ENCODE measurements at places on chromosomes 5 and 9. TPM values are rescaled to one million over a fixed set of nuclear protein-coding genes. Genes with fewer than 3 reads are reported as not detected.

C7 gene
- total RNA-seq = 170 TPM

DDX4 gene
- not detected for total RNA-seq

- H3K27ac ChIP-seq = peak overlapping the region; percentile 15
- H3K4me3 ChIP-seq = no peak overlapping the region
- H3K36me3 ChIP-seq = no peaks in the 10 kb centered on the region
These were observed 95.9 kb upstream of the TNC start for GRCh38 chr9:115213818-115214334.

DNA sequence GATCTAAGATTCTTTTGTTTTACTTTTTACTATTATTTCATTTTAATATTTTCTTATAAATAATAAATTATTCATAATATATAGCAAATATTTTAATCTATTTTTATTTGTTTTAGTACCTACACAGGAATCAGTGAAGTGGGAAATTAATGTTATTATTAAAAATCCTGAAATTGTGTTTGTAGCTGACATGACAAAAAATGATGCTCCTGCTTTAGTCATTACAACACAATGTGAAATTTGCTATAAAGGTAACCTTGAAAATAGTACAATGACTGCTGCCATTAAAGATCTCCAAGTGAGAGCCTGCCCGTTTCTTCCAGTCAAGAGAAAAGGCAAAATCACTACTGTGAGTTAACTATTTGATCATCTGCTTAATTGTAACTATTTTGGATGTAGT lies 138.7 kb downstream of the VPS13A start:
- DNase-seq = no peak

DNA sequence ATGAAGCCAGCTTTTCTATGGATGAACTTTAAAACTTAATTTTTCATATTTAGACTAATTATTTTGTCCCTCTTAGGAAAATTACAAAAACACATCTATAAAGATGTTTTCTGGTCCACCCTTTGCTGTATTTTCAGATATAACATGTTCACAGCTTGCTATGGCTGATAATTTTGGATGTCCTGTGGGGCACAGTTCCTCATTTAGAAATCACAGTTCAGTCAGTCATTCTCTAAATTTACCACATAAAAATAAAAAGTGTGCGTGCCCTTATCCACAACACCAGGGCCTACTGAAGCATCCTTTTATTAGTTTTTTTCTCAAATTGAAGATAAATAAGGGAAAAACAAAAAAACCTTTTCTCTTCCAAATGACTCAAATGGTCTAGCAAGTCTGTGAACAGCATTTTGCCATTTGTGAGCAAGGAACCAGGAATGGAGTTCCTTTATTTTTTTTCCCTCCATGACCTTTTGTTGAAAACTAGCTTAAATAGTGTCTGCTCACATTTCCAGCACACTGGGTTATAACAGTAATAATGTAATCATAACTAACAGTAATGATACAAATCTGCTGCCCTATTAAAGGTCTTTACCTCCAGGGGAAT lies 87.1 kb downstream of the CEMIP2 start:
- no peaks in the 10 kb centered on the region for H3K27me3 ChIP-seq
- no peak for DNase-seq
- peak overlapping the region; percentile 51 for H3K27ac ChIP-seq
- H3K4me3 ChIP-seq = no peak overlapping the region

DNA sequence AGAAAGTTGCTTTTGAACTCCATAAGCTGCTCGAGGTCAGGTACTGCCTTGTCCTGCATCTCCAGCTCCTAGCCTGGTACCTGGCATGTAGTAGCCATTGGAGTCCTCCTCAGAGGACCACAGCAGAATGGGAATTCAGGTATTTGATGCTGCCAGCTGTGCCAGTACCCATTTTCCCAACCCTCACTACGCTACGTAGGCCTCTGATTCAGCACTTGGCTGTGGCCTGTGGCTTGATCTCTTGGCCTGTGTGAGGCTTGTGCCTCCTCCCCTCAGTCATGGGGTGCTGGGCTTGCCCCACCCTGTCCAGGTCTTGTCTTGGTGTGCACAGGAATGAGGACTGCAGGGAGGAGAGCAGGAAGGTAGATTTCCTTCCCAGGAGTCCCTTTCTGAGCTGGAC lies 11.8 kb downstream of the OTULIN start:
- no peak for DNase-seq
- no peak overlapping the region for H3K4me3 ChIP-seq
- H3K4me1 ChIP-seq = peaks cover 10% of the 10 kb centered on the region
- no peaks in the 10 kb centered on the region for H3K27me3 ChIP-seq

PDLIM4 gene
- 9.7 TPM for total RNA-seq

ZNF300 gene
- 4.8 TPM for total RNA-seq

GRCh38 chr9:87787735-87788134 lies 61.8 kb downstream of the CTSL start:
- H3K36me3 ChIP-seq = no peaks in the 10 kb centered on the region
- H3K27ac ChIP-seq = no peak overlapping the region
- H3K4me3 ChIP-seq = no peak overlapping the region
- H3K27me3 ChIP-seq = no peaks in the 10 kb centered on the region
- no peak for DNase-seq

DNA sequence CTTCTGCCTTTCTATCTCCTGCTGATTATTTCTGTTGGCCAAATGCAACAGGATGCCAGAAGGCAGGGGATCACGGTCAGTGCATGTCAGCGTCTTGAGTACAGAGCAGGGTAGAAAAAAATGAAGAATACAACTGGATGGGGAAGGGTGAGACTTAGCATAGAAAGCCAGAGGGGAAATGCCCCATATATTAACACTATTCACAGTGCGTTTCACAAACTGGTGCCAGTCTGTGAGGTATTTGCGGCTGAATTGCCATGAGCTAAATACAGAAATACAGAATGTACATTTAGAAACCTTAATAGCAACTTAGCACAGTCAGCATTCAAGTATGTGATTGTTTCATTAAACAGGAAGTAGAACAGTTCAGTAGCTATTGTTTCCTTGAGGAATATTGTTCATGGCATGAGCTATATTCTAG lies 31.0 kb upstream of the SLC1A3 start:
- no peak overlapping the region for H3K4me3 ChIP-seq
- no peaks in the 10 kb centered on the region for H3K27me3 ChIP-seq
- no peaks in the 10 kb centered on the region for H3K36me3 ChIP-seq
- DNase-seq = no peak
- no peaks in the 10 kb centered on the region for H3K4me1 ChIP-seq

- no peak overlapping the region for H3K4me3 ChIP-seq
- H3K27me3 ChIP-seq = no peaks in the 10 kb centered on the region
- H3K36me3 ChIP-seq = no peaks in the 10 kb centered on the region
- peaks cover 5% of the 10 kb centered on the region for H3K4me1 ChIP-seq
- no peak overlapping the region for H3K27ac ChIP-seq
- no peak for DNase-seq
These were observed 114.7 kb downstream of the LPAR1 start for GRCh38 chr9:110923601-110924000.

PTRH1 gene
- total RNA-seq = 8.6 TPM

DNA sequence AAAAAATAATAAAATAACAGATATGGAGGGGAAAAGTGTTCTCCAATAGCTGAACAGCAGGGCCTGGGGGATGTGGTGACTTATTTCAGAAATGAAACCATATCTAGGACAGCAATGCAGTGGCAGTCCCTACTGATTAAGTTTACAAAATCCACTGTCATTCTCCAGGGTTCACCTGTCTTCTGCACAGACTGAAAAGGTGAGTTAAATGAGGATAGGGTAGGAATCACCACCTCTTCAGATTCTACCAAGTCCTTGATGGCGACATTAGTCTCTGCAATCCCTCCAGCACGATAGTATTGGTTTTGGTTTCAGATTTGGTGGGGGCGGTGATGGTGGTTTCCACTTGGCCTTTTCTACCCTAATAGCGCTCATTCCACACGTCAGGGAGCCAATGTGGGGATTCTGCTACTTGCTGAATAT lies 32.3 kb upstream of the NPM1 start:
- no peak overlapping the region for H3K4me3 ChIP-seq
- H3K27ac ChIP-seq = no peak overlapping the region
- DNase-seq = no peak
- no peaks in the 10 kb centered on the region for H3K27me3 ChIP-seq

DNA sequence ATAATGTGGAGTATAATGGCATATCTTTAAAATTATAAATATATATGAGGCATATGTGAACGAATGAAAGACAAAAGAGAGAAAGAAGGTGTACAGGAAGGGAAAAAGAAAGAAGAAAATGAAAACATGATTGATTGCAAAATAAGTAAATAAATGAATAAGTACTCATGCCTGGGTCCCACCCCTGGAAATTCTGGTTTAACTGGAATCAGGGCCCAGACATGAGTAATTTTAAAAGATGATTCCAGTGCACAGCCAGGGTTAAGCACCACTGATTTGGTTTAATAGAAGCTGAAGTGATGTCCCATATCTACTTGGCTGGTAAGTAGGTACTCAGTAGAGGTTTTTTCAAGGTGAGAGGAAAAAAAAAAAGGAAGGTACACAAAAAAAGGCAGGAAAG lies 34.0 kb upstream of the HOMER1 start:
- DNase-seq = no peak
- no peaks in the 10 kb centered on the region for H3K27me3 ChIP-seq
- H3K27ac ChIP-seq = no peak overlapping the region
- H3K4me1 ChIP-seq = no peaks in the 10 kb centered on the region
- H3K36me3 ChIP-seq = no peaks in the 10 kb centered on the region

DNA sequence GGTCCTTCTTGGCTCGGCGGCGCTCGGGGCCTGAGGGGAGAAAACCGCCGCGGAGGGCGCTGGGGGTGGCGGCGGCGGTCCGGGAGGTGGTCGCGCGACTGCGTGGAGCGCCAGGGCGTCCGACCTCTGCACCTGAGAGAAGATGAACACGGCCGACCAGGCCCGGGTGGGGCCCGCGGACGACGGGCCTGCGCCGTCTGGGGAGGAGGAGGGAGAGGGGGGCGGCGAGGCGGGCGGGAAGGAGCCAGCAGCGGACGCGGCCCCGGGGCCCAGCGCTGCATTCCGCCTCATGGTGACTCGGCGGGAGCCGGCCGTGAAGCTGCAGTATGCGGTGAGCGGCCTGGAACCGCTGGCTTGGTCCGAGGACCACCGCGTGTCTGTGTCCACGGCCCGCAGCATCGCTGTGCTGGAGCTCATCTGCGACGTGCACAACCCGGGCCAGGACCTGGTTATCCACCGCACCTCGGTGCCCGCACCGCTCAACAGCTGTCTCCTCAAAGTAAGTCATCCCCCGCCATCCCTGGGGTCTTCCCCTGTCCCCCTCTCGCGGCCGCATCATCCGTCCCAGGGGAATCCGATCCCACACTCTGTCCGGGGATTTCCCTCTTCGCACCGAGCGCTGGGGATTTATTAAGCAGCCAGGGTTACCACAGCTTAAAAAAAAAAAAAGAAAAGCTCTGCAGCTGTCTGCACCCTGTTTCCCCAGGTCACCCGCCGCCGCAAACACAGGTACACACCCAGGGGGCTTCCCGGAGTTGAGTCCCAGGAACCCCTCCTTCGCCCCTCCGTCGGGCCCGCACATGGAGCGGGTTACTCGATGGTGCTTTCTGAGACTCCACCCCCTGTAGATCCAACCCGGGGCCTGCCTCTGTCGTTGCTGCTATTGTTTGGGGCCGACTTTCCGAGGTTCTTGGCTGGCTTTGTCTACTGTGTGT lies at the start of gene GTF3C4:
TSS of gene GTF3C4 (plus strand) at position 8 of the 935 bp plus-strand sequence. CDS start at position 143, 135 bp downstream.
- no peaks in the 10 kb centered on the region for H3K36me3 ChIP-seq
- H3K4me3 ChIP-seq = peak within 1 kb of the TSS; percentile 73
- peak; percentile 24 for DNase-seq
- peaks cover 39% of the 10 kb centered on the region for H3K4me1 ChIP-seq
- peak within 1 kb of the TSS; percentile 93 for H3K27ac ChIP-seq
- H3K27me3 ChIP-seq = no peaks in the 10 kb centered on the region

MLANA gene
- not detected for total RNA-seq

- H3K4me1 ChIP-seq = no peaks in the 10 kb centered on the region
- no peak overlapping the region for H3K27ac ChIP-seq
- H3K4me3 ChIP-seq = no peak overlapping the region
- no peaks in the 10 kb centered on the region for H3K36me3 ChIP-seq
These were observed 1089.5 kb upstream of the DMAC1 start for GRCh38 chr9:8889100-8889499.

DBH gene
- not detected for total RNA-seq

MOB3B gene
- total RNA-seq = 18.9 TPM

- peaks cover 5% of the 10 kb centered on the region for H3K4me1 ChIP-seq
- no peak for DNase-seq
- H3K27ac ChIP-seq = no peak overlapping the region
- peaks cover 28% of the 10 kb centered on the region for H3K27me3 ChIP-seq
- H3K36me3 ChIP-seq = no peaks in the 10 kb centered on the region
These were observed 117.3 kb upstream of the LPCAT1 start for GRCh38 chr5:1641041-1641440.

- no peak for DNase-seq
- peaks cover 66% of the 10 kb centered on the region for H3K36me3 ChIP-seq
- no peak overlapping the region for H3K4me3 ChIP-seq
- peaks cover 5% of the 10 kb centered on the region for H3K4me1 ChIP-seq
These were observed 21.1 kb downstream of the HMGXB3 start for GRCh38 chr5:150021491-150022157.

DNA sequence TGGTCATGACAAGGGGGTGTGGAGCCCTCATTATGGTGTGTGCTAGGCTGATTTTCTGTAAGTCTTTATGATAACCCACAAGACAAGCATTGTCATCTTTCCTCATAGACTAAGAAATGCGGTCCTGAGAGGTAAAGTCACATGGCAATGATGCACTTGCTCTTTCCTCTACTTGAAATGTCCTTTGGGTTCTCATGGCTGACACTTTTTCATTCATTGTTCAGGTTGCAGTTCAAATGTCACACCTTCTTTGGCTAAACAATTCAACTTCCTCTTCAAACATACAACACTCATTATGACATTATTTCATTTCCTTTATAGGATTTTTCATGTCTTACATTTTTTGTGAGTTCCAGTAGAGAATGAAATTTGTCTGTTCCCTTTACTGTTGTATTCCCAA lies 323.6 kb upstream of the PRR16 start:
- DNase-seq = no peak
- H3K4me3 ChIP-seq = no peak overlapping the region
- H3K27me3 ChIP-seq = no peaks in the 10 kb centered on the region
- H3K36me3 ChIP-seq = no peaks in the 10 kb centered on the region

BAAT gene
- not detected for total RNA-seq

MARCOL gene
- total RNA-seq = not detected
